ENCODE measurements at places on chromosomes 5 and 9.

- DNase-seq, result no peak
Observed at GRCh38 chr9:26856413-26857032, 36.1 kb downstream of the CAAP1 start.

DNA sequence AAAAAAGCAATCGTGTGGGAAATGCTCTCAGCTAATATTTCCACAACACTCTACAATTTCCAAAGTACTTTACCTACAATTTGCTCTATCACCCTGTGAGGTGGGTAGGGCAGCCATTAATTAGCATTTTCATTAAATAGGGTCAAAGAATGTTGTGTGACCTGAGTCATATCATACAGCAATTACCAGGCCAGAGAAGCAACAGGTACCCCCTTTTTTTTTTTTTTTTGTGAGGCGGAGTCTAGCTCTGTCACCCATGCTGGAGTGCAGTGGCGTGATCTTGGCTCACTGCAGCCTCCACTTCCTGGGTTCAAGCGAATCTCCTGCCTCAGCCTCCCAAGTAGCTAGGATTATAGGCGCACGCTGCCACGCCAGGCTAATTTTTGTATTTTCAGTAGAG, 108.8 kb upstream of the RETREG1 start:
- no peak for DNase-seq

GRCh38 chr9:20990867-20991266, 40.6 kb downstream of the HACD4 start:
- DNase-seq, result no peak

DNA sequence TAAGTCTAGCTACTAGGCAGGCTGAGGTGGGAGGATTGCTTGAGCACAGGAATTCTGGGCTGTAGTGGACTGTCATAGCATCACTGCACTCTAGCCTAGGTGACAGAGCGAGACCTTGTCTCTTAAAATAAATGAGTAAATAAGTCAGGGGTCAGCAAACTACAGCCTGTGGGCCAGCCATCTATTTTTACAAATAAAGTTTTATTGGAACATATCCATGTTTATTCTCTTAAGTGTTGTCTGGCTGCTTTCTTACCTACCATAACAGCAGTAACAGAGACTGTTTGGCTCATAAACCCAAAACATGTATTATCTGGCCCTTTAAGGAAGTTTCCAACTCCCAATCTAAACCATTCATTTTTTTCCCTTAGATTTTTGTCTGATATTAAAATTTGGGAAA, 29.6 kb downstream of the DIMT1 start:
- DNase-seq, result no peak

DNA sequence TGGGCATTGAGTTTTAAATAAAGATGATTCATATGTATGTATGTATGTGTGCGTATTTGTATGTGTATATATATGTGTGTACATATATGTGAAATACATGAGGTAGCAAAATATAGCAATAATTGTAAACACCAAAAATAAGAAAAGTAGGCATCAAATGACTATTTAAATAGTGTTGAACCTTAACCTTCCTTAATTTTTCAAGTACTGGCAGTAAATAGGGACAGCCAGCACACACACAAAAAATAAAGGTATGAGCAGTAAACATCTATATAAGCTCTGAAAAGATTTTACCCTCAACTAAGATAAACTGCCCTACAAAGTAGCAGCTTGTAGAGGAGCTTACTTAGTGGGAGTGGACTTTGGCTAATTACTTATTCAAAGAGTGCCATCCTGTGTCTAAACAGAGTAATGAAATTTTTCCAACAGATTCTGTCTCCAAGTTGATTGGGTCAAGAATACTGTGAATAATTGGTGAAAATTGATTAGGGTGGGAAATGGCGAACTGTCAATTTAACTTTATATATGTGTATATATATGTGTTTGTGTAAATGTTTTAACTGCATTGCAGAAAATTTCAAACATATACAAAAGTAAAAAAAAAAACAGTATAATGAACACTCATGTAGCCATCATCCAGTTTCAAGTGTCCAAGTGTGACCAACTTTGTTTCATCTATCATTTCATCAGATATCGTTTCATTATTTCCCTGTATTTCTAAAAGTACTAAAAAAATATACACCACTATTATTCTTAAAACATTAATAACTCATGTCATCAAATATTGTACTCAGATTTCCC, 2.0 kb upstream of the ADAMTS6 start:
- no peak for DNase-seq

- no peak for DNase-seq
Observed at GRCh38 chr9:130703501-130703900, 9.9 kb downstream of the EXOSC2 start.

- DNase-seq, result no peak
Observed at GRCh38 chr5:59800347-59800893, 93.1 kb downstream of the PDE4D start.

DNA sequence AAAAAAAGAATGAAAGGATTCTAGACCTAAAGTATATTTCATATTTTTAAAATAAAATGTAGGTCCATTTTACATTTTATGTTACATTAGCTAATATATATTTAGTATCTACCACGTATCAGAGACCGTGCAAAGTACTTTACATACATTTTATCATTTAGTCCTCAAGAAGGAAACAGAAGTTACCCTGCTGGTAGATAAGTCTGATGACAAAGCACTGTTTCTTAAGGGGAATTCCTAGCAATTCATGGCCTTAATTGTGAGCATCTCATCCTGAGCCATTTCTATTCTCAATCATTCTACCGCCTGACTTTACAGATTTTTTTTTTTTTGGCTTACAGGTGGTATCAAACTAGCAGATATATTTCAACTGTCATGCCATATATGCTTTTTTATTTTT, 367.7 kb downstream of the PRELID2 start:
- no peak for DNase-seq

- DNase-seq, result no peak
Observed at GRCh38 chr5:174045470-174046025, at the start of gene NSG2. TSS of gene NSG2 (plus strand) at chr5:174045706. CDS start at chr5:174046756, 1,050 bp downstream.

DNA sequence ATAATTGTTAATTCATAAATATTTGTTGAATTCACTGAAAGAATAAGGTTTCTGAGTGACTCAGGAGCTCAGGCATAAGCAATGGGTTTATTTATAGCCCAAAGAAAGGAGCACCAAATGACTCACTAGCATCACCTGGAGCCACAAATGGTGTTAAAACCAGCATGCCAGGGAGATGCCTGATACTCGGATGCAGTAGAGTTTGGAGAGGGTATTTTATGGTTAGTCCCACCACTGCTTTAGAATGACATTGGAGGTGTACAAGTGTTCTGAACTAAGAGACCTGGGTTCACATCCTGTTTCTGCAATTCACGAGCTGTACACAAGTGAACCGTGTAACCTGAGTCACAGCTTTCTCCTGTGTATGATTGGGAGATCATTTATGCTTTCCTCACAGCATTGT, 25.2 kb downstream of the CCL28 start:
- DNase-seq, result no peak

DNA sequence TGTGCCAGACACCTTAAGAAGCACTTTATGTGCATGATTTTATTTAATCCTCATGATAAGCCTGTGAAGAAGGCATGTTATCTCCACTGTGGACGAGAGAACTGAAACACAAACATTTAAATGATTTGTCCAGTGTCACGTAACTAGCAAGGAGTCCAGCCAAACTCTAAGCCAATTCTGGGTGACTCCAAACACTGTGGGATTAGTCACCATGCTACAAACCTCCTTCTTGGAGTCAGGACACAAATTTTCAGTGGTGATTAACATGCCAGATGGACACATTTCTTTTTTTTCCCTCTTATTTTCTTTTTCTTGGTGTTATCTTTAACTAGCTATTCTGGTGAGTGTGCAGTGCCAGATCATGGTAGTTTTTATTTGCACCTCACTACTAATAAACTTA, 316.8 kb downstream of the NDUFS4 start:
- DNase-seq, result no peak

Measured in stimulated activated CD8-positive, alpha-beta memory T cell treated with anti-CD3 and anti-CD28 coated beads, Interleukin-15, amount 100 ng/mL, for 24 hours (primary cell).